ENCODE measurements at places on chromosomes 4 and X. TPM values are rescaled to one million over a fixed set of nuclear protein-coding genes. Genes with fewer than 3 reads are reported as not detected.

- DNase-seq, result no peak
These were observed 179.7 kb upstream of the NDST4 start for GRCh38 chr4:115293093-115293462.

DNA sequence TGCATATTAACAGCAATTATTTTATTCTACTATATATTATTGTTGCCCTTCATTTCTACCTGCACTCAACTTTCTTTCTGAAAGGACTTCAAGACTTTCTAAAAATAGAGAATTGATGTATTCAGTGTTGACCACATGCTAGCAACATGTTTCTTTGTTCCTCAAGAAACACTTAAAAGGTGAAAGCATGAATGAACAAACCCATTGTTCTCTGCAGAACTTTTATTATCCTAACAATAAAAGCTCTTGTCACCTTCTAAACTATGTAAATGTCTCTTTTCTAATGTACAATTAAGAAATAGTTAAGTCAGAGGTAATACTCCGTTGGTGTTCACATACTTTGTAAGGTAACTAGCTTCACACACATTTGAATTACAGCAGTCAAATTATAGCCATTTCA is 638.7 kb downstream of the FSTL5 start:
- DNase-seq, result no peak

GRCh38 chr4:53653484-53654053 is 62.3 kb upstream of the LNX1 start:
- DNase-seq, result no peak

- DNase-seq, result no peak
These were observed 180.4 kb downstream of the AFAP1 start for GRCh38 chr4:7759216-7759615.

GRCh38 chr4:13298655-13299054 is 185.5 kb downstream of the RAB28 start:
- no peak for DNase-seq

- peak; percentile 26 for DNase-seq
These were observed 16.2 kb downstream of the AWAT2 start for GRCh38 chrX:70033348-70034051.

- peak; percentile 33 for DNase-seq
These were observed 1.8 kb upstream of the GABRQ start for GRCh38 chrX:152635941-152636340.

DNA sequence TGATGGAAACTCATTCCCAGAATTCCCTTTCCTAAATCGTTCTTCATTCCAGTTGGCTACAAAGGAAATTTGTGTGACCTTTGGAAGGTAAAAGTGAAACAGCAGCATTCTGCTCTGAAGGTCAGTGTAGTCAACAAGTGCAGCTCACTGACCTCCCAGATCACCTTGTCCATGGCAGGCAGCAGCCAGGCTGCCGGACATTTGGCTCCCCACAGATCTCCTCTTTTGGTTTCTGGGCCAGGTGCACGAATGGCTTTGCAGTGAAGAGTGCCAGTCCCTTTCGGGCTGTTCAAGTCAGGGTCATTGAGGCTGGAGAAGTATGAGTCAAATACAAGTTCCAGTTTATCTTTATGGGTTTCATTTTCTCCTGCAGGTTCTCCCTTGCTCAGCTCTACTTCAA is 14.3 kb downstream of the GPRIN3 start:
- no peak for DNase-seq

GRCh38 chr4:184657144-184657543 is 7.6 kb downstream of the PRIMPOL start:
- no peak for DNase-seq

DNA sequence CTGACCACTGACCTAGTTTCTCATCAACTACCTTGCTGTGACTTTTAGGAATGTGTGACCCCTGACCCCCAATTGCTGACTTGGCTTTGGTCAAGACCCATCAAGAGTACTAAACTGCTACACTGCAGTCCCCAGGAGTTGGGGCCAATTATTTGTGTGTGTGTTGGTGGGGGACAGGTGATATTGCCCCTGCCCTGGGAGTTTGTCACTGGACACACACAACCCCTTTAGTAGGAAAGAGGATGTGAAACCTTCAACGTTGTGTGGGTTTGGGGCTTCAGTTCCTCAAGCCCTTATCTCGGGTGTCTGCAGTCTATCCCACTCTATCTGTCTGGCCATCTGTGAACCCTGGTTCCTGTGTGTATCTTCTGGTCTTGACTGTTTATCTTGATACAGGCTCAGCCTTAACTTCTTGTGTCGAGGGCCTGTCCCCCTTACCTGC is 6.5 kb downstream of the SASH3 start:
- DNase-seq, result no peak

DNA sequence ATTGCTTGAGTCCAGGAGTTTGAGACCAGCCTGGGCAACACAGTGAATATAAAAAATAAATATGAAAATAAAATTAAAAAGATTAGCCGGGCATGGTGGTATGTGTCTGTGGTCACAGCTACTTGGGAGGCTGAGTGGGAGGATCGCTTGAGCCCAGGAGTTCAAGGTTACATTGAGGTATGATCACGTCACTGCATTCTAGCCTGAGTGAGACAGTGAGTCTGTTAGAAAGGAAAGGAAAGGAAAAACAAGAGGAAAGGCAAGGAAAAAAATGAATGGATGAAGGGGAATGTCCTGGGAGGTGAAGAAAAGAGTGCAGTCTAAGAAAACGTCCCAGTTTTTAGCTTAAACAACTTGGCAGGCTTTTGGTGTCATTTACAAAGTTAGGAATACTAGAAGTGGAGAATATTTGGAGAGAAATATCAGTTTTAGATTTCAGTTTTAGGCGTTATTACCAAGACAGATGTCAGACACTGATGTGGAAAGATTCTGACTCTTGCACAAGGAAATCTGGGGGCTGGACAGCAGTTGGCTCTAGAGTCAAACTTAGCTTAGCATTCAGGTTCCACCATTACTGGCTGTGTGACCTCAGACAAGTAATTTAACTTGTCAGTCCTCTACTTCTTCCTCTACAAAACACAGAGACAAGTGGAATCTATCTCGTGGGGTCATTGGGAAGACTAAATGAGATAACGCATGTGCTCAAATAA is 139.0 kb downstream of the TSPAN5 start:
- no peak for DNase-seq

DNA sequence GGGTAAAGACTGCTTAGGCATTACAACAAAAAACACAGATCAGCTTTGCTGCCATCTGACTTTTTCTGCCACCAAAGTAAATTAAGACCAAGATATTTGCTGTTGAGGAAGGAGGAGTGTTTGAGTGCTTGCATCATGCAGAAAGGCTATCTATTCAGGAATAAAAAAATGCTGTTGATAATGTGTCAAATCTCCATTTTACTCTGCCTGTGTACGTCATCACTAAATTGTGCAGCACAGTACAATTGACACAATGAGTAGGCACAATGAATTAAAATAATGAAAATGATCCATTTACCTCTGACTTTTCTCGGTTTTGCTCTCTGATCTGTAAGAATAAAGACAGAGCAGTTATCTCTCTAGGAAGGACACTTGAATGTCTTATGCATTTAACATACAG is 56.3 kb downstream of the NKX6-1 start:
- no peak for DNase-seq

DNA sequence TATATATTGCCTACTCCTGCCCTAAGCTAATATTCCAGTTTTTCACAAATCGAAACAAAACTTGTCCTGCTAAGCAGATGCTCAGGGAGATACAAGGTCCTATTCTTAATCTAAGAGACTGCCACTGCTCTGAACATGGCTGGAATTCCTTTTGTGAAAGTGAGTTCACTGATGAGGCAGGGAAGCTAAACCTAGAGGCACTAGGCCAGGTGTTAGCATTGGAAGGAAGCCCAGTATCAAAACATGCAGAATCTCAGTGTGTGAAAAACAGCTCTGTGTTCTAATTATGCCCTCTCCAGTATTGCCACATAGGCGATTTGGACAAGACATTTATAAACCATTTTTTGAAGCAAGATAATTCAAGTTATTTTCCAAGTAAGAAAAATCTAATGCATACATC is 47.6 kb downstream of the ABCG2 start:
- DNase-seq, result no peak

- no peak for DNase-seq
These were observed 3.6 kb downstream of the MID1IP1 start for GRCh38 chrX:38804682-38805431.

DNA sequence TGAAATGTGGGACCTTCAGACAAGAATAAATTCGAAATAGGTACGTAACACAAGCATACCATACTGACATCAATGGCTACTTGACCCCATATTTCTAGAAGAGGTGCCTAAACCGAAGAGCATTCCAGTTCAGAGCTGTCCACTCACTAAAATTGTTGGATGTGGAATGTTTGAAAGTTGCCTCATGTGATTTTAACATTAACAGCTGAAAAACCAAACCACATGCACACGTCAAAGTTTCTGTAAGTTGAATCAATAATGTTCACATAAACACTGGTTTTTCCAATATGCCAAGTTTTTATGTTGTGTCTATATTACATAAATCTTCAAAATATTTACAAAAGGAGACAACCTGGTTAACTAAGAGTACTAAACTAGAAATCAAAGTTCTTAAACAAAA is 3.5 kb downstream of the UBE2D3 start:
- DNase-seq, result no peak

GRCh38 chr4:183888564-183888963 is 16.5 kb upstream of the STOX2 start:
- no peak for DNase-seq

DNA sequence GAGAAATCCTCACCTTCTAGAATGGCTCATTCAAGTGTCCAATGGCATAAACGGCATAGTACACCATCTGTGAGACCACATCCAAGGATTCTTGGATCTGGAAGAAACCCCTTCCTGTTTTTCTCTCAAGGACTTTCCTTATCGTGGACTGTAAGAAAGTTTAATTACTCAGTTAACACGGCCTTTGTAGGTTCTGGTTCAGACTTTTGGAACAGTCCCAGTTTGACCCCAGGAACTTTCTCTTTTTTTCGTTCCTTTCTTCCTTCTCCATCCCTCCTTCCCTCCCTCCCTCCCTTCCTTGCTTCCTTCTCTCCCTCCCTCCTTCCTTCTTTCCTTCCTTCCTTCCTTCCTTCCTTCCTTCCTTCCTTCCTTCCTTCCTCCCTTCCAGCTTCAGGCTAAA is 343.5 kb upstream of the SMIM31 start:
- no peak for DNase-seq

GRCh38 chr4:185709802-185710486 is 102.0 kb downstream of the SORBS2 start:
- no peak for DNase-seq

GRCh38 chrX:19743386-19743785 is 144.0 kb downstream of the SH3KBP1 start:
- no peak for DNase-seq

- DNase-seq, result no peak
These were observed 57.4 kb downstream of the DCK start for GRCh38 chr4:71050809-71051208.

- peak; percentile 31 for DNase-seq
These were observed 130.6 kb upstream of the FAT1 start for GRCh38 chr4:186854256-186854655.

DNA sequence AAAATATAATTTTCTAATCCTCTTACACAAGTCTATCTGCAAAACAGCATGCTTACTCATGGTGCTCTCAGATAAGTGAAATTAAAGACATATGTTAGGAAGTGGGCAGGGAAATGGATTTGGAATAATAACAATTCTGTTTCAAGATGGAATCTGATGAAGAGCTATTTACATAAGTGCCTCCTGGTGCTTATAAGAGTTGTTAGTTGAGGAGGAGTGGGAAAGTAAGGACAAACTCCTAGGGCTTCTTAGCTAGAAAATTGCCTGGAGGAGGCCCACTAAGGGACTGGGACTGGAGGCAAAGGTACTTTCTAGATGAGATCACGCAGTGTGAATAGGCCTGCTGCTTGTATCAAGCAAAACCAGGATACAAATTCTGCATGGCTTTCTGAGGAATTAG is 939.8 kb downstream of the GLUD2 start:
- DNase-seq, result no peak

GRCh38 chr4:153428941-153429475 is 37.2 kb upstream of the TMEM131L start:
- DNase-seq, result no peak

DNA sequence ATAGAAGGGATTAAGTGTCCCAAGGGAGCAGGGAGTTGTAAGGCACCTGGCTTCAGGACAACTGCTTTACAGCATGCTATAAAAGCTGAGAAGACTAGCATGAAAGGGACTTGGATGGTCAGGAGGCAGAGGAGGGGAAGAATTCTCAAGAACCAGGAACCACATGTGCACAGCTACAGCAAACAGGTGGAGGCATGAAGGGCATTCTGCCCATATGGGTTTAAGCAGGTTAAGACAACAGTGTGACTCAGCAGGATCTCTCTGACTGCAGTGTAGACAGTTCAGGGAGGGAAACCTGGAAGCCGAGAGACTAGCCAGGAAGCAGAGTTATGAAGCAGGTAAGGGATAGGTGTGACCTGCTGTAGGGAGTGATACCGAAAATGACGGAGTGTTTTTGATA is 117.0 kb downstream of the DHRSX start:
- DNase-seq, result no peak

- DNase-seq, result no peak
These were observed 5.7 kb downstream of the WFS1 start for GRCh38 chr4:6275351-6275750.

- DNase-seq, result peak; percentile 69
These were observed 283.9 kb upstream of the AGA start for GRCh38 chr4:177726111-177726510.

DNA sequence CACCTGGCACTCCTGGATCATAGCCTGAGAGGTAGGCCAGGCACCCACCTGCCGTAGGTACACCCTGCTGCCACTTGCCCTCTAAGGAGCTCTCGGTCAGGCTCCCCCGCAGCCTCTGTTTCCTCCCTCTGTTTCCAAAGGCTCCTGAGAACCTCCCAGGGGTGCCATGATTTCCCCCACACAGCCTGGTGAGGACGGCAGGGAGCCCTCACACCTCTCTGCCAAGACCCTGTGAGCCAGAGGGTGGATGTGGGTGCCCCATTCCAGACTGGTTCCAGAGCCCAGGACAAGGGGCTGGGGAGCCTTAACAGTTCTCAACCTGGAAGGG is 1.6 kb upstream of the ABLIM2 start:
- DNase-seq, result no peak

- no peak for DNase-seq
These were observed 153.0 kb upstream of the PSAPL1 start for GRCh38 chr4:7587433-7588405.

GRCh38 chr4:14410516-14410915 is 591.8 kb upstream of the CPEB2 start:
- DNase-seq, result no peak

GRCh38 chr4:135921081-135921480 is 1611.2 kb downstream of the PCDH18 start:
- no peak for DNase-seq

The BEX2 gene
- total RNA-seq, result 2.9 TPM

The SLC10A7 gene
- 5.6 TPM for total RNA-seq

The WAS gene
- 0.47 TPM for total RNA-seq

The ESX1 gene
- total RNA-seq, result 0.11 TPM

The DUSP21 gene
- total RNA-seq, result not detected

The PLP1 gene
- 0.30 TPM for total RNA-seq

The TMSB15B gene
- 2.5 TPM for total RNA-seq

The NLGN3 gene
- 0.06 TPM for total RNA-seq

The ARHGAP36 gene
- not detected for total RNA-seq

The ENPEP gene
- not detected for total RNA-seq

The SORCS2 gene
- 1.6 TPM for total RNA-seq

The TMEM35A gene
- not detected for total RNA-seq

The CLDN34 gene
- total RNA-seq, result not detected

The P2RY4 gene
- total RNA-seq, result not detected

Data from HT1080 (cell line).